ENCODE measurements at places on chromosomes 5 and 9. TPM values are rescaled to one million over a fixed set of nuclear protein-coding genes. Genes with fewer than 3 reads are reported as not detected.

- no peak for DNase-seq
- H3K27me3 ChIP-seq: no peaks in the 10 kb centered on the region
Observed at GRCh38 chr9:71814815-71815214, 46.5 kb upstream of the CEMIP2 start.

GRCh38 chr9:12922224-12922866 is 147.5 kb downstream of the LURAP1L start:
- no peaks in the 10 kb centered on the region for H3K4me1 ChIP-seq
- H3K4me3 ChIP-seq: no peak overlapping the region
- no peak for DNase-seq
- no peaks in the 10 kb centered on the region for H3K36me3 ChIP-seq

GRCh38 chr5:174829511-174829864 is 105.1 kb downstream of the MSX2 start:
- no peak overlapping the region for H3K27ac ChIP-seq
- H3K27me3 ChIP-seq: peaks cover 2% of the 10 kb centered on the region
- H3K4me1 ChIP-seq: no peaks in the 10 kb centered on the region
- DNase-seq: no peak
- H3K36me3 ChIP-seq: no peaks in the 10 kb centered on the region

DNA sequence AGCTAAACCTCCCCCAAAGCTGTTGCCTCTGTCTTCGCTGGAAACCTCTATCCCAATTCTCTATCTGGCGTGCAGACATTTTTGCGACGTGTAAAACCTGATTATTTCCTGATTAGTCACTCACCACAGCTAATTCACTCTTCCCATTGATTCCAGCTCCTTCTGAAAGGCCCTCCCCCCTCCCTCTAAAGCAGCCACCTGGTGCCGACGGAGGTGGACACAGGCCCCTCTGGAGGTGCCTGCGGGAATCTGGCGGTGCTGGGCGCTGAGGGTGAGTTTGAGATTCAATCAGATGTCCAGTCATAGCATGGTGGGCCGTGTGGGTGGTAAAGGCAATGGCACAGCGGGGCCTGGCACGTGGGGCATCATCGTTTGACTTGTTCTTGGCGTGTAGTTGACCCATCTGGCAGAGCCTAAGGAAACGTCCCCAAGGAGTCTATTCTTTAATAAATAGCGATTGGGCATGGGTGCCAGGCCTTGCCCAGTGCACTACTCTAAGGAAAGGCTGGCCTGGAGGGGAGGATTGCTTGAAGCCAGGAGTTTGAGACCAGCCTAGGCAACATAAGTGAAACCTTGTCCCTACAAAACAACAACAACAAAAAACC is 271.1 kb upstream of the MVB12B start:
- no peak overlapping the region for H3K4me3 ChIP-seq
- no peaks in the 10 kb centered on the region for H3K4me1 ChIP-seq
- no peaks in the 10 kb centered on the region for H3K36me3 ChIP-seq
- no peak for DNase-seq
- no peak overlapping the region for H3K27ac ChIP-seq
- H3K27me3 ChIP-seq: no peaks in the 10 kb centered on the region

- no peak for DNase-seq
- H3K27ac ChIP-seq: peak overlapping the region; percentile 90
- H3K36me3 ChIP-seq: peaks cover 66% of the 10 kb centered on the region
- H3K4me1 ChIP-seq: peaks cover 79% of the 10 kb centered on the region
- no peak overlapping the region for H3K4me3 ChIP-seq
Observed at GRCh38 chr9:91154686-91155085, 207.0 kb downstream of the AUH start.

DNA sequence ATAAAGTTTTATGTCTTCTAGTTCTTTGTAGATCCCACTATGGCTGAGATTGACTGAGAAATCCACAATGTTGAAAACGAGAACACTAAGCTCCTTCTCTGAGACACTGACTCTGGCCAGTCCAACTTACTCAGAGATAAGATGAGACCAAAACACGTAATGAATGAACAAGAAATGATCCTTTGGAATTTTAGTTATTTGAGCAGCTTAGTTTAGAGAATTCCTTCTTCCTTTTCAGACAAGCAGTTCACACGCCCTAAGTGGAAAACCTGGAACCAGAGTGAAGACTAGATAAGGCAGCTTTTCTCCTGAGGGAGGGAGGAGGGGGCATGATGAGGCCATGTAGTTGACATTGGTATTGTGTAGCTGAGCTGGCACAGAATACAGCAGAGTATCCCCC is 139.6 kb downstream of the GABRB2 start:
- no peak overlapping the region for H3K4me3 ChIP-seq
- no peak overlapping the region for H3K27ac ChIP-seq
- no peaks in the 10 kb centered on the region for H3K4me1 ChIP-seq
- DNase-seq: no peak
- no peaks in the 10 kb centered on the region for H3K36me3 ChIP-seq
- H3K27me3 ChIP-seq: no peaks in the 10 kb centered on the region

DNA sequence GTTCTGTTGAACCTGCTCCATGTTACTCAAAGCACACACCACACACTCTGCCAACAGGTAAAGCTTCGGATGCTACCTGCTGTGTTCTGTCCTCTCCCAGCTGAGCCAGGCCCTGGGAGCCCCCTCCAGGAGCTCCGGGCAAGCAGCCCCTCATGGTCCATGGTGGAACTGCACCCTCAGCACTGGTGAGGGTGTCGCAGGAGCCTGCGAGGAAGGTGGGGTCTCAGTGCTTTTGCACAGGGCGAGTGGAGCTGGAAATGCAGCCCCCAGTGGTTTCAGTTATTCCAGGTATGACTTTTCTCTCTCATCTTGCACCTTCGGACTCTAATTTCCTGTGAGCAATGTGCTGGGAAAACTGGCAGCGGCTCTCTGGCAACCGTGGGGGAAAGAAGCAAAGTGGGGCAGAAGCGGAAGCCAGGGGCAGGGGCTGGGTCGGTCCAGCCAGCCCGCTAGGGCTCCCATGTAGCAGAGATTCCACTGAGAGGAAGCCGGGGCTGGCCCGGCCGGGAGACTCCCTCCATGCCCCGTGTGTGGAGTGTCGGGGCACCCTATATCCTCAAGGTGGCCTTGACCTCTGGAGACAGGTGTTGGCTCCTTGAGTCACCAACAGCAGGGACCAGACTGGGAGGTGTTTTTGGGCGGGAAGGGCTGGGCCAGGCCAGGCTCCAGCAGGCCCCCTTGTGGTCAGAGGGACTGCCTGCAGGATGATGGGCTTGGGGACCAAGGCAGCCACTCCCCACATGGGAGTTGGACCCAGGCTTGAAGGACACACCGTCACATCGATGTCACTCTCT is 75.6 kb upstream of the PRSS3 start:
- no peaks in the 10 kb centered on the region for H3K36me3 ChIP-seq
- H3K27ac ChIP-seq: no peak overlapping the region
- peaks cover 28% of the 10 kb centered on the region for H3K27me3 ChIP-seq

Gene RAD50
- total RNA-seq: 39.5 TPM

Gene SNX24
- 0.45 TPM for total RNA-seq

- no peaks in the 10 kb centered on the region for H3K36me3 ChIP-seq
- H3K4me3 ChIP-seq: no peak overlapping the region
- no peak overlapping the region for H3K27ac ChIP-seq
- DNase-seq: no peak
- H3K4me1 ChIP-seq: no peaks in the 10 kb centered on the region
Observed at GRCh38 chr5:8012131-8012977, 143.4 kb downstream of the MTRR start.

Gene PCDHB3
- not detected for total RNA-seq

- no peaks in the 10 kb centered on the region for H3K27me3 ChIP-seq
- DNase-seq: no peak
- no peak overlapping the region for H3K4me3 ChIP-seq
- H3K36me3 ChIP-seq: peaks cover 76% of the 10 kb centered on the region
Observed at GRCh38 chr5:148401604-148402003, 17.8 kb downstream of the FBXO38 start.

Gene C9
- not detected for total RNA-seq
